Stimulated activated CD8-positive, alpha-beta memory T cell treated with anti-CD3 and anti-CD28 coated beads, Interleukin-7, amount 100 ng/mL, for 1 hour (primary cell): ENCODE measurements at places on chromosomes 3 and 15.

DNA sequence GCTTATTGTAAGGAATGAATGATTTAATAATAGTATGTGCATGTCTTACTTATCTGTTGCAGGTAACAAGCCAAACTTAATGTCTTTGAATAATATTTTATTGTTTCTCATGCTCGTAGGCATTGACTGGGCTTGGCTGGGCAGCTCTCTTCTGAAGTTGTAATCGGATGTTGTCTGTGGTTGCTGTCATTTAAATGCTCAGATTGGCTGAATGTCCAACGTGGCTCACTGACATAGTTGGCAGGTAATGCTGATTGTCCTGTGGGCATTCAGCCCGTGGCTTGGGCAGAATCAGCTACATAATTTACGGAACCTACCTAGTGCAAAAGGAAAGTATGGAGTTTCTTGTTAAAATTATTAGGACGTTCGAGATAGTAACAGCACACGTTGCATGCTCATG is 297.4 kb upstream of the GBE1 start:
- no peak for DNase-seq

GRCh38 chr3:86774082-86774691 is 216.8 kb downstream of the VGLL3 start:
- no peak for DNase-seq

DNA sequence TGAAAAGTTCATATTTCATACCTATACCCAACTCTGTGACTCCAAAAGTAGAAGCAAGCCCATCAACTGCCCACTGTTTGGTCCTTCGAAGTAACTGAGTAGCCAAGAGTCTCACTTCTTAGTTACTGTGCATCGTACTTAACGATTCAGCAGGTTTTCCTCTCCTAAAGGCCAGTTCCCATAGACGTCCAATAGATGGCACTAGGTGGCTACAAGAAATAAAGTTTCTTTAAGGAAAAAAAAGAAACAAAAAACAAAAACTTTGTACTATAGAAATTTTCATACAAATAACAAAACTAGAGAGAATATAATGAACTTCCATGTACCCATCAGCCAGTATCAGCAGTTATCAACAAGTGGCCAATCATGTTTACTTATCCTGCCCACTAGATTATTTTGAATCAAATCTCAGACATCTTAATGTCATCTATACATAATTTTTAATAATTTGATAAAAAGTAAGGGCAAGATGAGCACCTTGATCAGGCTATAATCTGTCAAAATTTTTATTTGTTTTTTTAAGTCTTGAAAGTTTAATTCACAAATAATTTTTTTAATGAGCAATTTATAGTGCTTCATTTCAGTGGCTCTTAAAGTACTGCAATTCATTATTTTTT is 63.8 kb upstream of the ACP3 start:
- no peak for DNase-seq

DNA sequence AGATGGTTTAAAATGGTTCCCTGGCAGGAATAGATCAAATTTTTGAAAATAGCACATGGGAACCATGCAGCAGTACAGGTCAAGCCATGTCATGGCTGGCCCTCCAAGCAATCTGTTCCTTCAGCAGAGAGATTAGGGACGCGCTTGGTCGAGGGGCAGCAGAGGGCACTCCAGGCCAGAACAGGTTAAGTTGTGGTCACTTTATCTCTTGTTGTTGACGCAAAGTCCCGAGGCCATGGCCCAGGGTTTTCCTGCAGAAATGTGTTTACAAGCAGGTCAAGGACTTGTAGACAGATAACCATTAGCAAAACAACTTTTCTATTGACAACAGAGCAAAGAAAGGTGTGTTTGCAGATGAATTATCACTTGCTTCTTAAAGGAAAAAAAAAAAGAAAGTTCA is 570.0 kb upstream of the NR2F2 start:
- DNase-seq = no peak

DNA sequence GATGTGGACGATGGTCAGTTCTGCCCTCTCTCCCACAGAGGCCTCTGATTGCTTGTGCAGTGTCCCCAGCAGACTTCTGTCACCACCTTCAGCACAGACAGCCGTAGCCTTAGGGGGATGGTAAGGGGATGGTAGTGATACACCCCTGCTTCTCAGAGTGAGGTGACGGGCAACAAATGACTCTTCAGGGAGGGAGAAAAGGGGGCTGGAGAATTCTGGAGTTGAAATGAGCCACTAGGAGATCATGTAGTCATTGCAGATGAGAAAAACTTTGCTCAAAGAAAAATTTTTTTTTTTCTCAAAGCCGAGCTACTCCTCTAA is 29.6 kb upstream of the TIMP4 start:
- no peak for DNase-seq

GRCh38 chr15:50260969-50261496 is 4.5 kb downstream of the HDC start:
- no peak for DNase-seq

- no peak for DNase-seq
Measured at GRCh38 chr15:40871749-40872617, 2.1 kb downstream of the RHOV start.

GRCh38 chr15:98582900-98583554 is 65.3 kb upstream of the IGF1R start:
- DNase-seq = no peak

GRCh38 chr3:79724206-79724605 is 43.6 kb downstream of the ROBO1 start:
- no peak for DNase-seq

DNA sequence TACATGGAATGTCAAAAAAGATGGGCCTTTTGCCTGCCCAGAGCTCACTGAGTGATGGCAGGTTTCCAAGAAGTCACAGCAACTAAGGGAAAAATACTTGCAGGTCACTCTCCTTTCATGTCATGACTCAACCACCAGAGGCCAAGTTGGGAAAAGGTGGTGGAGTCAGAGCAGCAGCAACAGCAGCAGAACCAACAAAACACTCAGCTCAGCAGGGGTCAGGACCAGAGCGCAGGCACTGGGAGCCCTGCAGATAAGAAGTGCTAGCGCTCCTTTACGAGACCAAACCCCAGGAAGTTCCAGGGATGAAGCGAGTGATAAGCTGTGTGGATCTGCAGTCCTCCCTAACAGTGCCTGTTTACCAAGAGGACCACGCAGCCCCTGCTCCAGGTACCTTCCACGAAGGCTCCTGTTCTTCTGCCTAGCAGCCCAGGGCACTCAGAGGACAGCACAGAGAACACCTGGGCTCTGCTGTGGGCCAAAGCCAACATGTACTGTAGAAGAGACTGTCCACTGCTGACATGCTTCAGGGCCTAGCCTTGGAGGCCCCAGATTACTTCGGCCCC is 26.0 kb downstream of the POC1A start:
- DNase-seq = no peak

- DNase-seq = no peak
Measured at GRCh38 chr3:183439515-183439914, 11.1 kb upstream of the MCF2L2 start.

DNA sequence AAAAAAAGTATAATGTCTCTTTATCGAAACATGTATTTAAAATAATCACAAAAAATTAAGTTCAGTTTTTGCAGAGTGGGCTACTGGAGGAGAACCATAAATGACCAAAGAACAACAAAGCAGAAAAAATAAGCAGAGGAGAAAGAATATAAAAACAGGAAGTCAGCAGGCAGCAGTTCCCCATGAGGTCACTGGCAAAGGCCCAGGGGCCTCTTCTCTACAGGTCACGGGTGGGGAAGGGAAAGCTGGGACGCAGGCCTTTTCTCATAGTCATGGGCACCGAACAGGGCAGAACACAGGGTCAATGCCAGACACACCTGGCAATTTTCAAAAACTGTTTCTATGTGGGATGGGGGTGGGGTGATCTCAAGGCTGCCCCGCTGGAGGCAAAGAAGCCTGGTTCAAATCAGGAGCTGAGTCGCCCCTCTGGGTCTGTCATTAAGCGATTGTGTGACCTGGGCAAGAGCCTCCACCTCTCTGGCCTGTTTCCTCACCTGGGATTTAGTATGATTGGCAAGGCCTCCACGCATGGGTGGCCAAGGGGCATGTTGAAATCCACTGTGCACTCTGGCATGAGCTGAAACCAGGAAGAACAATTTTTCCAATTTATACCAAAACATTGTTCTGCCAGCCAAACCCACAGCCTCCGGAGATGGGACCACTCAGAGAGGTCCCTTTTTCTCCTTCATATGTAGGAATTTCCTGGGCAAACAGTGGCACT is 43.8 kb upstream of the UACA start:
- DNase-seq = no peak

- no peak for DNase-seq
Measured at GRCh38 chr3:196617256-196617655, 22.2 kb upstream of the NRROS start.

GRCh38 chr3:71813704-71814103 is 28.8 kb upstream of the PROK2 start:
- no peak for DNase-seq

GRCh38 chr3:148757238-148758215 is 59.8 kb downstream of the AGTR1 start:
- DNase-seq = no peak

GRCh38 chr3:30642849-30643361 is 36.5 kb downstream of the TGFBR2 start:
- DNase-seq = no peak

DNA sequence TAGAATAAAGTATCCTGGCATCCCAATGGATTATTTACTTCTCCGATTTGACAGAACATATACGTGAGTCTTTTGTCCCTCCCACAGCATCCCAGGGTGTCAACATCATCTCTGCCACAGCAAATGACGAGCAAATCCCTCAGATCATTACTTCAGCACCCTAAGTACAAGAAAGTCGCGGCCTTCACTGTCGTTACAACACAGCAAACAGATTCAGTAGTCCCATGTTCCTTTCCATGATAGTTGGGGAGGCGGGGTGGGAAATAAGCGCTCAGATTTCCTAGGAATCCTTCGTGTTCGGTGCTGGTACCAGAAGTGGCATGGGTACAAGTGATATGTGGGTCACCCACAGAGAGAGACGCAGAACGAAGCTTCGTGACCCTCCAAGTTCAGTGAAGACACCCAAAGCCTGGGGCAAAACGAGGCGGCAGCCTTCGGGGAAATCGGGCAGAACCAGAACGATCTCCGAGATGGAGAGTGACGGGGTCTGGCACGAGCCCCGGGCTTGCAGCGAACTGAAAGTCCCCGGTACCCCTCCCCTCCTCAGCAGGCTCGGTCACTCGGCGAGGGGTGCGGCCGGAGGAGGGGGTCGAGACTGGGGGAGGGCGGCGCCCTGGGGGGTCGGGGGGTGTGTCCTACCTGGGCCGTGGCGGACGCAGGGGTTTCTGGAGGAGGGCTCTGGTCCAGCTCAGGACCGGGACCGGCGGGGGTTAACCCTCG is 619 bp downstream of the TTBK2 start:
- DNase-seq = peak; percentile 5

- no peak for DNase-seq
Measured at GRCh38 chr3:193935916-193936315, 200.0 kb upstream of the HES1 start.

DNA sequence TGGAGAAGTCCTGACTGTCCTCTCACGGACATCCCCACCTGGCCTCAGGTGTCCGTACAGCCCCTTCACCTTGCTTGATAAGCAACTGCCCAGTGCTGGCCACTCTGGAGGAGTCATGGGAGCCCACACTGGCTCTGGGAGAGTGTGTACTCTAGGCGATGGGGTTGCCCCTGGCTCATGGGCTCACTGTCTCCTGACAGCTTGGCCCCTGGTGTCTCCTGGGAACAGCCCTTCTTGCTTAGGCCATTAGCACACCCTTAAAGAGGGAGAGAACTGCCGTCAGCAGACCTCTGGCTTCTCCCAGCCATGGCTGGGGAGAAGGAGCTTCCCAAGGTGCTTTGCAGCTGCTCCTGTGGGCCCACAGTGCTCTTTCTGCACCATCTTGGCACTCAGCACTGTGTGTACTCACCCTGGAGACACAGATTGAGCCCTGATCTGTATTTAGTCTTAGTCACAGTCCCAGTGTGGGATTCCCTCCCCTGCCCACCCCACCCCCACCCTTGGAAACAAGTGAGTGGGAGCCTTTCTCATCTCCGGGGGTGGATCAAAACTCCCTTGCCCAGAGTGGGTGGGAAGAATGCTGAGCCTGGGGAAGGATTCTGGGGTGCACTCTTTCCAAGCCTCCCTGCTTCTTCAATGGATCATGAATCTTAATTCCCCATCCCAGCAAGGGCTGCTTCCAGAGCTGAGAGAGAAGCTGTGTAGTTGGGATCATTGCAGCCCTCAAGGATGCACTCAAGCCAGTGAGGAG is 83.5 kb upstream of the ADPGK start:
- DNase-seq = no peak

DNA sequence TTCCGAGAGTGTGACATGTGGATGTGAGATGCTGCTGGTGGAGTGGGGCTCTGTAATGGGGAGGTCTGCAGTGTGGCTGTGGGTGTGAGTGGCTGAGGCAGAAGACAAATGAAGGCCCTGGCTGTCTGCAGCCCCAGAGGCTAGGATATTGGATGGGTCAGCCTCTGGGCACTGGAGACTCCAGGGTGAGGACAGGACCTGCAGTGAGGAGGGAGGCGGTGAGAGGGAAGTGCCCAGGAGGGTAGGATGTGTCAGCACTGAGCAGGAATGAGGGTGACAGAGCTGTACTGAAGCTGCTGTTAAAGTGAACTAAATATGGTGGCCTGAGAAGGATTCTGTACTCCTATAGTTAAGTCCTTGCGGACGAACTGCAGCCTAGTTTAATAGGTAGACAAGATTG is 27.3 kb upstream of the PXYLP1 start:
- DNase-seq = no peak

DNA sequence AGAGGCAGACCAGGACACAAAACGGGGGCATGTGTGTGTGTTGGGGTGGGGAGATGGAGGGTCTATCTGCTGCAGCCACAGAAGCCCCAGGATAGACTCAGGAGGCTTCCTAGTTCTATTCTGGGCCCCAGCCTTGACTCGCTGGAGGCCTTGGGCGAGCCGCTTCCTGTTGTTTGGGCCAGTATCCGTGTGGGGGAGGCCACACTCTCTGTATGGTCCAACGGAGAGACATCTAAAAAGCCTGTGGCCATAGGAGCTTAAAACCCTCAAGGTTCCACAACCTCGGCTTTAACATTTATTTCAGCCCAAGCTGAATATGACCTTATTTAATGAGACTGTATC is 32.8 kb downstream of the POC1A start:
- no peak for DNase-seq

GRCh38 chr3:64209866-64210621 is 15.2 kb downstream of the PRICKLE2 start:
- DNase-seq = no peak

DNA sequence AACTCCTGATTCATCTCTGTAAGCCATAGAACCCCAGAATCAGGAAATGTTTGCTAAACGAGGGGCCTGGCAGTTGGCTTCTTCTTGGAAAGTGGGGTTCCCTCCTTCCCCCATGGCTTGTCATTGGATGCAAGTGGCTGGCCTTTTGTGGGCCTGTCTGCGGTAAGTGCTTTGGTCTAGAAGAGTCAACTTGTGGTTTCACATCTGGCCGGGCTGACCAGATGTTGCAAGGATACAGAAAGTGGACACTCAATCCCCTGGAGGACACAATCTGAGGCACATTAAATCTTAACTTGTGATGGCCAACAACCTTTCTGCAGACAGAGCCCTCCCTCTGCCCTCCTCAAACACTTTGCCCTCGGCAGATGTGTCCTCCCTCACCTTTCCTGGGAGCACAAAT is 1.1 kb downstream of the FAH start:
- no peak for DNase-seq

GRCh38 chr3:49930922-49931321 is 1.3 kb upstream of the MON1A start:
- DNase-seq = no peak
